A673 (cell line): ENCODE measurements at places on chromosomes 1 and 21.
A peak's percentile ranks its signal among the peaks of the same experiment; 100 is the strongest.

- no peak for DNase-seq
These were observed 189.0 kb upstream of the RGS18 start for GRCh38 chr1:191969290-191969689.

DNA sequence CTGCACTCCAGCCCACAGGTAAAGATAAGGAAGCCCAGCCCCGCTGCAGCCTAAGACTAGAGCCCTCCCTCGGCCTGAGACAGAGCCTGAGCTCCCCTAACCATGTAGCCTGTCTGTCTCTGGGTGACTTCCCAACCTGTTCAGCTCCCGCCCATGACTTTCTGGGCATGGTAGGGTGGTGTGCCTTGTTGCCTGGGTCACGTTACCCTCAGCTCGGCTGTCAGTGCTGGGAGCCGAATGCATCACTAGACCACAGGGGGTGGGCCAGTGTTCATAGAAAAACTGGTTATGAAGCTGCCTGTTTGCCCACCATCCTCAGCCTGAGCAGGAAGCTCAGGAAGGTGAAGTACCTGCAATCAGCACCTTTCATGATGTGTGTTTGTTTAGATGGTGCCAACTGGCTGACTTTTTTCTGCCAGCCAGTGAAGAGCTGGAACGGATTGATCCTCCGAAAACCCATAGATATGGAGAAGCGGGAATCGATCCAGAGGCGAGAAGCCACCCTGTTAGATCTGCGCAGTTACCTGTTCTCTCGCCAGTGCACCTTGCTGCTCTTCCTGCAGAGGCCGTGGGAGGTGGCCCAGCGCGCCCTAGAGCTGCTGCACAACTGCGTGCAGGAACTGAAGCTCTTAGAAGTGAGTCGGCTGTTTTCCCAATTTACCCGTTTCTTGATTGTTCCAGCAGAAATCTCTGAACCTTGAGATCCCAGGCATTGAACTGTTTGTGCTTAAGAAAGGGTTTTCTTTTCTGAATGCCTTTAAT is 43.9 kb upstream of the PWP2 start:
- no peak for DNase-seq

DNA sequence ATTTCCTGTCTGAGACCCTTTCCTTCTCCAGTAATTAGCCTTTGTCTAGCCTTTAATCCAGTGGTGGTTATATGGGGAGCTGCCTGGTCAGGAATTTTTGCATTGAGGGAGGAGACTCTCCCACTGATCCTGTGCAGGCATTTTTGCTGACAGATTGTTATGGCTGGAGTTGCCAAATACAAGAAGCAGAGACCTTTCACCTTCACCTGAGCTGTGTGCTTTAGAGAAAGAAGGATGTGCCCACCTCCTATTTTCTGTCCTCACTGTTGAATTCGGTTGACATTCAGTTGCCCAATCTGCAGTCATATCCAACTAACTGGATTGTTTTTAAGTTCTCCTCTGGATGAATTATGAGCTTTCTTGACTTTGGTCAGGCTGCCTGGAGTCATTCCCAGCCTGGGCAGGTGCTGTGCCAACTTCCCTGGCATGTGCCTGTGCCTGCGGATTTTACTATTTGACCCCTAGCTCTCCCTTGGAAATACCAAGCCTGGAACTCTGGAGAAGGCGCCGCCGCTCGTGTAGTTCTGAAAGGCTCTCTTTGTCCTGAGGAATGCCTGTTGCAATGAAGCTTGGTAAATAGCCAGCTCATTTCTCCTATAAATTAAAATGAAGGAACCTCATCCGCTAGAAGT is 143.9 kb downstream of the NOS1AP start:
- DNase-seq, result peak; percentile 69

DNA sequence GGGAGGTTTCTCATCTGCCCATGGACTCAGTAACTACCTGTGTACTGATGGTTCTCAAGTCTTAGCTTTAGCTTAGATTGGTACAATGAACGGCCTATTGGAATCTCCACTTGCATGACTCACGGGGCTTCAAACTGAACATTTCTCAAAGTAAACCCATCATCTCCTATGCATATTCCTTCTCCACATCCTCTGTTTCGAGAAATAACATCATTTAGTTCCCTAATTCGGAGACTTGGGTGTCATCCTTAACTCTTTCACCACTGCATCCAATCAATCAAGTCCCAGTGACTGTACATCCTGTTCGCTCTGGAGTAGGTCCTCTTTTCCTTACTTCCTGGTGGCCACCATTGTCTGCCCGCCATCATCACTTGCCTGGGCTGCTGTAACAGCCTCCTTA is 55.8 kb downstream of the LGR6 start:
- DNase-seq, result no peak

DNA sequence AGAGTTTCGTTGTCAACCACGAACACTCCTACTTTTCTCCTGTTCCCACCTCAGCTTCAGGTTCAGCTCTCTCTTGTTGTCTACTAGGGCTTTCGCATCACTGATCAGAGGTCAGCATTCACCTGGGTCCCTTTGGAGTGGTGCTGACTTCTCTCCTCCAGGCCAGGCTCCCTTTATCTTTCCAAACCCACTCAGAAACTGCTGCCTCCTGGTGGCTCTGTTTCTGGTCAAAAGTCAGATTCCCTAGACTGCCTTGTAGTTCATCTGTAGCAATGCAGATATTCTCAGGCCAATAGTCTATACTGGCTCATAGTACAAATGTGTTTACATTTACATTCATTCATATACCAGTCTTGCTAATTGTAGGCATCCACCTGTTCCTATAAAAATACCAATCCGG is 6.4 kb upstream of the ERI3 start:
- no peak for DNase-seq

GRCh38 chr1:223082914-223083313 is 60.1 kb downstream of the TLR5 start:
- DNase-seq, result no peak

DNA sequence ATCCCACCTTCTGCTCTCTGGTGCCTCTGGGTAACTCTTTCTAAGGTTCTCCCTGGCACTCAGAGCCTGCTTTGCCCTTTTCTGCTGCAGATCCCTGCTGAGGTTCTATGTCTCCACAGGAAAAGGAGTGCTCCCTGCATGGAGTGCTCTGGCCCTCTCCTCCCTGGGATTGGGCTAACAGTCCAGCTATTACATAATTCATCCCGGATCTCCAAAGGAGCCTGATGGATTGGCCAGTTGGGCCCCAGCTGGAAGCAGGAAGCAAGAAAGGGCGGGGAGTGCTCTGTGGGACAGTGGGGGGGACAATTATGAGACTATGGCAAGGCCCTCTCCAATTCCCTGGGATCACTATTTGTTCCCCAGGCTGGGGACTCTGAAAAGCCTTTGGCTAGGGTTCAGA is 51.9 kb upstream of the GOLT1A start:
- DNase-seq, result peak; percentile 21
